Frontal cortex (tissue), 4 donors: ENCODE measurements at places on chromosomes 7 and 10. TPM values are rescaled to one million over a fixed set of nuclear protein-coding genes. Genes with fewer than 3 reads are reported as not detected.

- DNase-seq = no peak
Measured at GRCh38 chr7:1475991-1476390, 16.7 kb upstream of the MICALL2 start.

GRCh38 chr10:52454491-52454890, 140.4 kb downstream of the DKK1 start:
- DNase-seq = no peak

DNA sequence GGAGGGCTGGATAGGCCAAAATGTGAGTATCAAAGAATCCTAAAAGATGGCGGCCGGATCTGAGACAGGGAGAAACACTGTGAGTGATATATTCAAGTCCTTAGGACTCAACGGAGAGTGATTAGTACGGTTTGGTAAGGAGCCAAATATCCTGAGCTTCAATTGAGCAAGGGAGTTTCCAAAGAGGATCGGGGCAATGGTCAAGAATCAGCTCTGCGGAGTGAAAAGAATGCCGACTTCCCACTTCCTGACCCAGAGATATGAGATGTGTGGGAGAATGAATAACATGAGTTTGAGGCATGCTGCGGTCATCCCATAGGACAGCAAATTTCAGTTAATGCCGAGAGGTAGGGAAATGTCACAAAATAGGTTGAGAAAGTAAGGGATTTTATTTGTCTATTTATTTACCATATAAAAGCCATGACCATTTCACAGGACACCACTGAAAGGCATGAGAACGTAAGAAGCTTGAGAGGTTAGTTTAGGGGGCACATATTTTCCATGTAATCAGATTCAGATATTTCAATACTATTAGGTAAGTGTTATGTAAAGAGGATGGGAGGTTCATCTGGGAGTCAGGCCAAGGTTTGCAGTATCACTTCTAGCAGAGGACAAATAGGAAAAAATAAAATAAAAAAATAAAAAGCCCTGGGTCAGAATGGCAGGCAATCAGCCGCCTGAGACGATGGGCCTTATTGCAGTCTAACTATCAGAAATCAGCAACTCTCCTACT, 165.6 kb downstream of the HGF start:
- DNase-seq = no peak

GSTO2 gene
- total RNA-seq = 2.4 TPM

- DNase-seq = no peak
Measured at GRCh38 chr10:9234191-9234590, 1179.7 kb downstream of the GATA3 start.

DNA sequence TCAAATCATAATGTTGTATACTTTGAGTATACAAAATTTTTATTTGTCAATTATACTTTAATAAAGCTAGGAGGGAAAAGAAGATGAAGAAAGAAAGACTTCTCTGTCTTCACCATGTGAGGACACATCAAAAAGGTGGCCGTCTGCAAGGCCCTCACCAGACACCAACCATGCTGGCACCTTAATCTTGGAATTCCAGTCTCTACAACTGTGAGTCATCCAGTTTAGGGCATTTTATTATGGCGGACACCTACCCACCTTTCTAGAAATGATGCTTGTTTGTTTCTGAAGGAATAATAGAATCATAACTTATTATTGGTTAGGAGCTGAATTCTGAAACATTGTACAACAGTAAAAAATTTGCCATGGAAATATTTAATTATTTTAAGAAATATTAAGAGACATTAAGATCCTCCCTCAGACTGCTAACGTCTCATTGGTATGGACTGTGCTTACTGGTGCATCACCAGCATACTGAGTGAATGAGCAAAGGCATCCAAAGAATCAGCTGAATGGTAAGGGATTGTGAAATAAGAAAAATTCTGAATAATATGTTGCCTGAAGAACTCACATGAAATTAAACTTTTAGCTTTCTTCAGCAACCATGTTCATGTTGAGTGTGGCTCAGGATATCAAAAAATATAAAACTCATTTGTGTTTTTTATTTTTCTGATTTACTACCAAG, 536.6 kb downstream of the HTR7 start:
- no peak for DNase-seq

DNA sequence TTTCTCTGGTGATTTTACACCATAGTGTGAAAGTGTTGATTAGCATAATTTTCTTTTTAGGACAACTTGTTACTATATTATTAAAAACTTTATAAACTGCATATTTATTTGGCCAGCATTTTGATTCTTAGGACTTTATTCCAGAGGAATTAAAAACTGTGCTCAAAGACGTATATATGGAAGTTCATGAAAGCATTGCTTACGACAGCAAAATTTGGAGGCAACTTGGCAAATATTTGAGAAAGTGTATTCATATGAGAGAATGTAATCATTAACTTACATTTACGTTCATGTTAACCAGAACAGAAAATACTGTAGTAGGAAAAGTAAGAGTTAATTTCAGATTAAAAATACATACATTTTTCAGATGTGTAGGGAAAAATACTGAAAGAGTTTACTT, 203.1 kb downstream of the JCAD start:
- DNase-seq = no peak

DNA sequence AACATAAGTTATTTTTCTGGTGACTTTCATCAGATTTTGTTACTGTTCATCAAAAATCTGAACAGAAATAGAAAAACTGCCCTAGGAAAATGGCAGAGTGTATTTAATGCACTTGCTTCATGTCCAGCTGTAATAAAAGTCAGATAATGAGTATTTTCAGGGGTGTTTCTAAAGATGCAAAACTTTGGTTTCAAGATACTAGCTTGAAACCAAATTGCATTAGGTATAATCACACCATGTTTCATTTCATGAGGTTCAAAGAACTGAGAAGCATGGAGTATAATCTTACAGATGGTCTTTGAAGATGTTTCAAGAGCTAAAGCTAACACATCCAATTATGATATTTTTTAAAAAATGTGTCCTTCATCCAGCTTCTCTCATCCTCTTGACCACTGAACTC, 128.9 kb downstream of the NRCAM start:
- no peak for DNase-seq

HGF gene
- total RNA-seq = 5.7 TPM

DNA sequence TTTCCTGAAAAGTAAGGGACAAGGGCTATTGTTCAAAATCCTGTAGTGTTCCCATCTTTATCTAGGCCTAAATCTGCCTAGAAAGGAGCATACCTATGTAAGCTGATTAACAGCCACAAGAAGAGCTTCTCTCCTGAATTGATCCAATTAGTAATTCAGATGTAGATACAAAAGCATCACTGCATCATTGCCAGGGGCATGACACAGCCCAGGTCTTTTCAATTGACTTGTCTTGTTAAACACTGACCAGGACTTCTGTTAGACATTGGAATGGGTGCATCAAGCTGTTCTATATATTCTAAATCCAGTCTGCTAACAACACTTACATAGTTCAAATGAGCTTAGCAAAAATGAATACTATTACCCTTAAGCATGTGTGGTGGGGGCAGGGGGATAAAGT, 589.2 kb downstream of the INHBA start:
- no peak for DNase-seq

DNA sequence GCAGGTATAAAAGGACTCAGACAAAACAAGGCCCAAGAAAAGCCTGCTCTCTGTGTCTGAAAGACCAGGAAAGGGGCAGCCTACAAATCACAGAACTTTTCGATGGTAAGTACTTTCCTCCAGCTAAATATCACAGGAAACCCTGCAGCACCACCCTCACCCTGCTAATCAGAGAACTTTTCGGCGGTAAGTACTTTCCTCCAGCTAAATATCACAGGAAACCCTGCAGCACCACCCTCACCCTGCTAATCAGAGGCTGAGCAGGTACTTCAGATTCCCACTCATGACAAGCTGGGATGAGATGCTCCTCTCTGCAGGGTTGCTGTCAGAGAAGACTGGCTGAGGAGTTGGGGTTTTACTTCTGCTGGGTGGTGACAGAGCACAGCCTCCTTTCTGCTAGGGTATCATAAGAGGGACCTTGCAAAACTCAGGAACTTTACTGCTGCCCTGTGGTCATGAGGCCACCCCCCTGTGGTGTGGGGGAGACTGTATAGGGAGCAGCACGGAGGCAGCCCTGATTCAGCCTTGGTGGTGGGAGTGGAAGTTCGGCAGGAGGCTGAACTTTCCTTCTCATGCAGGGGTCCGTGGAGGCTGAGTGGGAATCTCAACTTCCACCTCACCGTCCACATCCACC, 7.2 kb downstream of the WDR37 start:
- DNase-seq = no peak

NPSR1 gene
- total RNA-seq = not detected

DNA sequence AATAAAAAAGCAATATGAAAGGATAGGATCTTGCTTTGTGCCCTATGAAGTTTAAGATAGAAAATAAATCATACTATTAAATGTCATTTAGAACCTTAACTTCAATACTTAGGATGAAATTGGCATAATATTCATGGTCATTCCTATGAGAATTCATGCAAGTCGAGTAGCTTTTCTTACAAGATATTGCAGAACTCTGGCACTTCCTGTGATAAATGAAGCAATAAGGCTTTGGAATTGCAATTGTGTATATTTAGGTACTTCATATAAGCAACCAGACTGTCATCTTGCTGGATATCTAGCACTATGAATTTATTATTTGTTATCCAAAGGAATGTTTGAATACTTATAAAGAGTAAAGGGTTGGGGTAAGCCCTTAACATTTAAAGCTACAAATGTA, 116.5 kb downstream of the ZNF438 start:
- no peak for DNase-seq

- no peak for DNase-seq
Measured at GRCh38 chr7:128916643-128916915, 6.1 kb upstream of the KCP start.

GRCh38 chr7:70072220-70072619, 473.9 kb downstream of the AUTS2 start:
- DNase-seq = no peak

DNA sequence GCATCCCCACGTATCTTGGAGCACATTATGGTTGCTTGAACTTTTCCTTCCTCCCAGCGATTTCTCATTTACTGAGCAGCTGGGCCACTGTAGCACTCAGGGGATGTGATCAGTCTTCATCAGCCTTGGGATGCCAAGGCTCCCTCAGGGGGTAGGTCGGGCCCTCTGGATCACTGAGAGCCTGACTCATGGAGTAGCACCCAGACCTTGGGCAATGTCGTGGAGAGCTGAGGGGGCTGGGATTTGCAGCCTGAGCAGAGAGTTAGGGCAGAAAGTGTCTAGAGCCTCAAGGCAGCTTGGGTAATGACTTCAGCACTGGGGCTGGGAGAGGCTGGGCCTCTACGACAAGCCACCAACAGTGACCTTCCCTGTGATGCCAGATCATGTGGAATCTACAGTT, 86.5 kb upstream of the CXCL12 start:
- DNase-seq = no peak
